MG63 (cell line): ENCODE measurements at places on chromosomes 6 and 20. TPM values are rescaled to one million over a fixed set of nuclear protein-coding genes. Genes with fewer than 3 reads are reported as not detected.

EYA2 gene
- 27.0 and 37.0 TPM in 2 replicates for total RNA-seq

DNA sequence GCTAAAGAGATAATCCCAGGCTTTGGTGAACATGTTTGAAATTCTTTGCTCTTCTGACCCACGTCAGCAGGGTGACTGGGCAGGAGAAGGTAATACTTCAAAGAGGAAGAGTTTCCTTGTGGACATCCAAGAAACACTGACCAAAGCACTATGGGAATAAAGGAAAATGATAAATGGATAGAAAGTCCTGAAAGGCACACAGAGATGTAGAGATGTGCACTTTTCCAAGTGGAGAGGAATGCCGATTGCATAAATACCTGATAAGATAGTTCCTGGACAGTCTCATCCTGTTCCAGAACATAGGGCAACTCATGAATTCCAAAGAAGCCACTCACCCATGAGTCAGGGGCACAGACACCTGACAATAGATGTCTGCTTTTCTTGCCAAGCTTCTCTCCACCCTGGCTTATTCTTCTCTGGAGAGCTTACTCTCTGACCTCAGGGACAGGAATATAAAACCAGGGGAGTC, 191.3 kb upstream of the FOXA2 start:
- peak; percentile 58 for DNase-seq

DNA sequence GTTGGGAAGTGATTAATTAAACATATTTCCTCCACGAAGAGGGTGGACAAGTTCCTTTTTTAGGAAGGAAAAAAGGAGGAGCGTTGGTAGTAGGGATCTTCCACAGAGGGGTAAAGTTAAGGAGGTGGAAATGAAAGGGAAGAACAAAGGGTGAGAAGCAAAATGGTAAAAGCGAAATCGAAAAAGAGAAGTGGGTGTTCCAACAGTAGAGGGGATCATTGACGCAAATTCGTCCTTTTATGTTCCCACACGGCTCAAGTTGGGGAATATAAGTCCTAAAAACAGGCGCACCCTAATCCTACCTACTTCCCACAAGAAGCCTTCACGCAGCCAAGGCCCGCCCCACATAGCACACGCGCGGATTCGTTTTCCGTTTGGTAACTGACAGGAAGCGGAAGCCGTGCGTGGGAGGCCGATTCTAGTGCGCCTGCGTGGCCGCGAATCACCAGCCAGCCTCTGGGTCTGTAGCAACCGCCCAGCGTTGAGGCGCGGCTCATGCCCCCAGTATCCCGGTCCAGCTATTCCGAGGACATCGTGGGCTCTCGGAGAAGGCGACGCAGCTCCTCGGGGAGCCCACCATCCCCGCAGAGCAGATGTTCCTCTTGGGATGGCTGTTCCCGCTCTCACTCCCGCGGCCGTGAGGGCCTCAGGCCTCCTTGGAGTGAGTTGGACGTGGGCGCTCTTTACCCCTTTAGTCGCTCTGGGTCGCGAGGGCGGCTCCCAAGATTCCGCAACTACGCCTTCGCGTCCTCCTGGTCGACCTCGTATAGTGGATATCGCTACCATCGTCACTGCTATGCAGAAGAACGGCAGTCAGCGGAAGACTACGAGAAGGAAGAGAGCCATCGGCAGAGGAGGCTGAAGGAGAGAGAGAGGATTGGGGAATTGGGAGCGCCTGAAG, at the start of gene NKAPL:
Gene NKAPL (plus strand): TSS at position 421 of the 901 bp plus-strand sequence. CDS start 75 bp downstream, at position 496.
- no peak for DNase-seq

ADTRP gene
- 1.5 and 2.1 TPM in 2 replicates for total RNA-seq

SMOC2 gene
- total RNA-seq = 1.7 TPM in 1 of 2 replicates, not detected in the other

KCNQ5 gene
- 7.8 and 10.6 TPM in 2 replicates for total RNA-seq

GRCh38 chr6:139636391-139636790, 261.9 kb upstream of the CITED2 start:
- DNase-seq = no peak

GRCh38 chr20:50855498-50856474, 60.9 kb downstream of the BCAS4 start:
- peak; percentile 59 for DNase-seq

- no peak for DNase-seq
Measured at GRCh38 chr20:58991715-58992114, 10.7 kb downstream of the NELFCD start.

- DNase-seq = no peak
Measured at GRCh38 chr6:93964926-93965325, 545.6 kb upstream of the EPHA7 start.

RTF2 gene
- 163 and 171 TPM in 2 replicates for total RNA-seq

DNA sequence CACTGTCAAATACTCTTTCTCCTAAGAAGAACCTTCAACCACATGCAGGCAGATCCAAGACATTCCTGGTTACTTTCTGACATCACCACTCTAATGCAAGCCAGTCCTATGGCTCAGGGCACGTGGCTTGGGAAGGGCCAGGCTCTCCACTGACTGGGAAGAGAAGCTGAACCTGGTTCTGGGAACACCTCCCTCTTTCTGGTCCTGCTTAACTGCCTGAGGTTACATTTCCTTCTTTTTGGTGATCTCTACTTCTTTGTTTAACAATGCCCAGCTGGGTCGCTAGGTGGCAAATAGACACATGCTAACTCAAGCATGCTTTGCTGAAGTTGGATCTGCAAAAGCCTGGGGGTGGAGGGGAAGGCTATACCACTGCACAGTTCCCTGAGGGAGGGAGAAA, 249.8 kb downstream of the GMDS start:
- no peak for DNase-seq

DNA sequence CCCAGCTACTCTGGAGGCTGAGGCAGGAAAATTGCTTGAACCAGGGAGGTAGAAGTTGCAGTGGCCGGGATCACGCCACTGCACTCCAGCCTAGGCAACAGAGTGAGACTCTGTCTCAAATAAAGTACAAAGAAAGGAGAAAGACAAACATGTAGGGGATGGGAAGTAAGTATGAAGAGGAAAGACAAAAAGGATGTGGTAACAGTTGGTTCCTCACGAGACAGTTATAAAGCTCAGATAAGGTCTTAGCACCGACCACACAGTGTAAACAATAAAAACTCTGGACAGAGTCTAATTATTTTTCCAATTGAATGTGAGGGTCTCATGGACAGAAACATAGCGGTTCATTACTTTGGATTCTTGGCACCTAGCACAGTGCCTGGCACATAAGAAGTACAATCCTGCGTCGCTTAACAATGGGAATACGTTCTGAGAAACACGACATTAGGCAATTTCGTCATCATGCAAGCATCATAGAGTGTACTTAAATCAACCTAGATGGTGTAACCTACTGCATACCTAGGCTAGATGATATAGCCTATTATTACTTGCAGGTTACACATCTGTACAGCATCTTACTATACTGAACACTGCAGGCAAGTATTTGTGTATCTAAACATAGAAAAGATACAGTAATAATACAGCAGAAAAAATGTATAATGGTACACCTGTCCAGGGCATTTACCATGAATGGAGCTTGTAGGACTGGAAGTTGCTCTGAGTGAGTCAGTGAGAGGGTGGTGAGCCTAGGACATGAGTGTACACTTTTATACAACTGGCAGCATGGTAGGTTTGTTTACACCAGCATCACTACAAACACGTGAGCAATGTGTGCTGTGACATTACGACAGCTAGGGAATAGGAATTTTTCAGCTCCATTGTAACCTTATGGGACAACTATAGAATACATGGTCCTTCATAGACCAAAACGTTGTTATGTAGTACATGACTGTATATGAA, 38.2 kb downstream of the MBOAT1 start:
- DNase-seq = no peak

KCNK16 gene
- total RNA-seq = not detected in 2 replicates

DNA sequence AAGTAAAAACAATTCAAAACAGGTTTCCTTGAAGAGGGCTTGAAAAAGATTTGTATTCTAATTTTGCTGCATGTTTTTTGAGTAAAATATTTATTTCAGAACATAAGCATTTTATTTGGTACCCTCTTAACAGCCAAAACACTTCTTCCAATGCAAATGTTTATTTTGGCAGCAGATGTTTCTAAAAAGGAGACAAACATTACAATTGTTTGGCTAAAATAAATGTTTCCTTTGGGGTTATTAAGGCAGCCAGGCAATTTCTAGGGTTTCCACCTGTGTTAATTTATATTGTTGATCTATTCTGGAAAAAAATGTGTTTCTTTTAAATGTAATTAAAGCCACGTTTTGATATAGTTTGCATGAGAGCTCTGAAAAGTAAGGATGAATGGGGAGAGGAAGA, 56.6 kb downstream of the ARID1B start:
- DNase-seq = no peak

- DNase-seq = no peak
Measured at GRCh38 chr20:37396416-37397075, 50.6 kb downstream of the SRC start.

- no peak for DNase-seq
Measured at GRCh38 chr20:4681401-4681800, 40.3 kb upstream of the PRND start.

DNA sequence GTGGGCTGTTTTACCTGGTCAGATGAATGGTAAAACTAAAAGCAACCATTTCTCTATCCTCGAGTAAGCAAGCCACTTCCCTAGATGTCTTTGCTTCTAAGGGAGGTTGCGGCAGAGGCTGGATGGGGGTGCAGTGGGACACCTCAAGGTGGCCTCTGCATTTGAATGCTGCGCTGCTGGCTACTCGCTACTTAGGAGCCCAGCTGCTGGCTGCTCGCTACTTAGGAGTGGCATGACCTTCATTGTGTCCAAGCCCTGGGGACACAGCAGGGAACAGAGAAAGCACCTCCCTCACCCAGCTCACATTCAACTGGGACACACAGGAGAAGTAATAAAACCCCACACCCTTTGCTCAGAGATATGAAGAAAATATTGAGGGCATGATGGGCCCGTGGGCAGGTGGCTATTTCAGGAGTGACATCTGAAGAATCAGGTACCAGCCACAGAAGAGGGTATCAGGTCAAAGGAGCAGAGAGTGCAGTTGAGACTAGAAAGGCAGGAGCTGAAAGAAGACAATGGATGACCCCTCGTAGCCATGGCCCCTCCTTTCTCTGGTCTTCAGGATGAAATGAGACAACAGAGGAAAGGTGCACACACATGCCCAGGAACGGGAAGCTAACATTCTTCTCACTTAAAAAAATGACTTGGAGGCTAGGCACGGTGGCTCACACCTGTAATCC, 149.4 kb downstream of the ZMYND8 start:
- no peak for DNase-seq

DNA sequence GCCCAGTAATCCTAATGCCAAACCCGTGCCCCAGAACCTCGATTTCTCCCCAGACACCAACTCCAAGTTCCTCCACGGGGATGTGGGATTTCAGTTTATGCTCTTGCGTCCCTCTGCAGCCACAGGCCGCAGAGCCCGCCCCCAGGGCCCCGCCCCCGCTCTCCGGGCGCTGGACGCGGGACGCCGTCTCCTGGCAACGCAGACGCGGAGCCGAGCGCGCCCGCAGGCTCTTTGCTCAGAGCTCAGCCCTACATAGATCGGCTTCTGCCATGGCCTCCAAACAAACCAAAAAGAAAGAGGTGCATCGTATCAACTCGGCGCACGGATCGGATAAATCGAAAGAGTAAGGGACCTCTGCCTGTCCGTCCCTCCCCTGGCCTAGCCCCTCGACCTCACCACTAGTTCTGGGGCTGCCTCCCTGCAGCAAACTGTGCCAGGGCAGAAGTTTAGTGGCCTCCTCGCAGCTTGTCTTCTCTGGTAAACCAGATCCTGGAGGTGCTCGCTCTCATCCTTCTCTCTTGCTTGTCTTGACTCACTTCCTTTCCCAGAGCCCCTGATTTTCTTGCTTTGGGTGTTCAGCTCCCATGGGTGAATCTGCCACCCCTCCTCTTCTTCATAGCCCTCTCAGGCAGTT, at the start of gene ADGB:
Gene ADGB (plus strand): TSS at position 201 of the 634 bp plus-strand sequence. CDS start 69 bp downstream, at position 270.
- DNase-seq = peak; percentile 67

- no peak for DNase-seq
Measured at GRCh38 chr6:43900560-43900915, 130.5 kb downstream of the VEGFA start.

TREM2 gene
- not detected in 2 replicates for total RNA-seq

DNA sequence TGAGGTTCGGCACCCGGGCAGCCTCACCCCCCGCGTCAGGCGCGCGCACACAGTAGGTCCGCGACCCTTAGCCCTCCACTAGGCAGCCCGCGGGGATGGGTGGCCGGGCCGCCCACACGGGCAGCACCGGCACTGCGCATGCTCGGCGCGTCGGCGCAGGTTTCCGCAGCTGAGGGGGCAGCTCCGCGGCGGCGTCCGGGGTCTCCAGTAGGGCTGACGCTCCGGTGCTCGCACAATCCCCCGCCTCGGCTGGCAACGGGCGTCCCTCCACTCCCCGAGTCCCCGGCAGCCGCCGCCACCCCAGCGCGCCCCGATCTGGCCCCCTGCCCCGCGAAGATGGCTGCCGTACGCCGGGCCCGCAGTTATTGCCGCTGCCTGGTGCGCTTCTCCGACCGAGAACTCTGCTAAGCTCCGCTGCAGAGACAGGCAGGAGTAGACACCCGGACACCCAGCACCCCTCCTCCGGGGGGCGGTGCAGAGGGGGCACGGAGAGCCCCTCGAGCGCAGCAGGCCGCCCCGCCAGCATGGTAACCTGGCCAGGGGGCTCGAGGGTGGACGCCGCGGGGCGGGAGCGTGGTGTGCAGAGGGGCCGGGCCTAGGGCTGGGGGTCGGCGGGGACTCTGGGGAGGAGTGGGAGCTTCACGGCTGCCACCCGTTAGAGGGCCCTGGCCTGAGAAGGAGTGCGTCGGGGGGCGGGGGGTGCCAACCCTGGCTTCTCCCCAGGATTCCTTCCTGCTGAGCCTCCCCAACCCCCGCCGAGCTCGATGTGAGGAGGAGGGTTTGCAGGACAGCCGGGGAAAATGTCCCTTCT, at the start of gene FBXO9:
Gene FBXO9 (plus strand): TSS at position 139 of the 811 bp plus-strand sequence. CDS start 386 bp downstream, at position 525.
- peak; percentile 56 for DNase-seq

TEAD3 gene
- 7.5 and 9.2 TPM in 2 replicates for total RNA-seq

HLA-C gene
- 252 and 364 TPM in 2 replicates for total RNA-seq

SNAI1 gene
- 0.12 and 0.82 TPM in 2 replicates for total RNA-seq

TSPO2 gene
- not detected in 2 replicates for total RNA-seq

GRCh38 chr6:24920136-24920535, 15.6 kb downstream of the RIPOR2 start:
- no peak for DNase-seq

SPATA25 gene
- total RNA-seq = not detected in 2 replicates

EPPIN gene
- total RNA-seq = not detected in 2 replicates

KCNG1 gene
- total RNA-seq = 65.9 and 68.9 TPM in 2 replicates

GRCh38 chr6:1346558-1347091, 34.7 kb downstream of the FOXQ1 start:
- peak; percentile 27 for DNase-seq

DNA sequence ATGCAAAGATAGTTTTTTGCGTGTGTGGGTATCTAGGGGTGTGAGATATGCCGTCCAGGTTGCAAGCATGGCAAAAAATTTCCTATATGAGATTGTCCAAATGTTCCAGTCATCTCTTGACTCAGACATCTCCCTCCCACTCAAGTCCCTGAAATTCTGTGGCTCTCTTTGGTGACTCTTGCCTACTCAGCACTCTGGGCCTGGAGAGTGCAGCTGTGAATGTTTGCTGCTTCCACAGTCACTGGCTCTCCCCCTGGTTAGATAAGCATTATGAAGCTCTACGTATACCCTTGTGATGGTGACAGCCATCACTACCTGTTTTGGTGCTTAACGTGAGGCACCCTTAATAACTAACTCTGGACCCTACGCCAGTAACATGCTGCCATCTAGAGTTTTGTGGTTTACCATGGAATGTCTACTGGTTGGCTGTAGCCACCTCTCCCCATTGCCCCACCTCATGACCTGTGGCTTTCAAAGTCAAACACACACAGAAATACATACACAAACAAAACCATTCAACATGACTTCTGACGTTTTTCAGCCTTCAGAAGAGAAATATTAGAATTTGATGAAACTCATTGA, 621.9 kb upstream of the CITED2 start:
- DNase-seq = no peak
